ENCODE measurements at places on chromosomes 16 and 17.

DNA sequence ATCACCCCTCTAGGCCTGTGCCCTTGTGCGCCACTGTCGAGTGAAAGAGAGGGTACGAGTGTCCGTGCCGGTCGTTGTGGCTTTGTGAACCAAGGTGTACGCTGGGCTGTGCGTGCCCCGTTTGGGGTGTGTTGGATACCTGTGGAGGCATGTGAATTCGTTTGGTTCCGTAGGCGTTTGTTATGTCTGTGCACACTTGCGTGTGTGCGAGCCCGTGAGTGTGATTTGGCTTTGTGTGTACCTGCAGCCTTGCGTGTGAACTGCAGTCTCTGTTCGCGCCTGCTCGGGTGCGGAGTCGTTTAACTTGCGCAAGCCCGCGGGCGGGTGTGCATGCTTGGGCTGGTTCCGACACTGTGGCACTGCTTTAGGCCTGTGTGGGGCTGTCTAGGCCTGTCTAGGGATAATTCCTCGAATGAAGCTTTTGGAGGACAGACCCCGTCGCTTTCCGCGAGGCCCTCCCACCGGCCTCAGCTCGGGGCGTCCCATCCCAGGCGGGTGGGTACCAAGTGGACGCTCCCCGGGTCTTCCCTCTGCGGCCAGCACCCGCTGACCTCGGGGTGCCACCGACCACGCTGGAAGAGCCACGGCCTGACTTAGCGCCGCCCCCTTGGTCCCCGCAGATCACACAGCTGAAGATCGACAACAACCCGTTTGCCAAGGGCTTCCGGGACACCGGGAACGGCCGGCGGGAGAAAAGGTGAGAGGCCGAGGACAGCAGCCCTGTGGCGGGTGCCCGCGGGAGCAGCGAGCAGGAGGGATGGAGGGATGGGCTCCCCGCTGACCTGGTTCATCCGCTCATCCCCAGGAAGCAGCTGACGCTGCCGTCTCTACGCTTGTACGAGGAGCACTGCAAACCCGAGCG, 4.4 kb downstream of the TBX2 start:
- peak; percentile 61 for DNase-seq

- DNase-seq, result no peak
Observed at GRCh38 chr16:65116818-65117430, 4.9 kb downstream of the CDH11 start.

- DNase-seq, result peak; percentile 64
Observed at GRCh38 chr16:19071811-19072777, 4.7 kb downstream of the COQ7 start.

- no peak for DNase-seq
Observed at GRCh38 chr16:53849585-53849984, 145.6 kb downstream of the FTO start.

GRCh38 chr17:16989953-16990860, 18.3 kb upstream of the TNFRSF13B start:
- DNase-seq, result no peak

Data from sciatic nerve (tissue), 2 donors.